Sciatic nerve (tissue), 2 donors: ENCODE measurements at places on chromosomes 2 and 18.

- no peak for DNase-seq
Observed at GRCh38 chr2:9302755-9303154, 96.1 kb downstream of the ASAP2 start.

DNA sequence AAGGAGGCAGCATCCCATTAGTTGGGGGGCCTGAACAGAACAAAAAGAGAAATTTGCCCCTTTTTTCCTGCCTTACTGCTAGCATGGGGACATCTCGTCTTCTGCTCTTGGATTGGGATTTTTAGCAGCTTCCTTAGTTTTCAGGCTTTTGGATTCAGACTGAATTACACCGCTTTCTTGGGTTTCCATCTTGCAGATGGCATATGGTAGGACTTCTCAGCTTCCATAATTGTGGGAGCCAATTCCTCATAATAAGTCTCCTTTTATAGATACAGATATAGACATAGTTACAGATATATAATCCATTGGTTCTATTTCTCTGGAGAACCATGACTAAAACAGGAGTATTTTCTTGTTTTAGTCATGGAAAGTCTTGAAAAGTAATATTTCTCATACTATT is 5.2 kb upstream of the RAPGEF4 start:
- no peak for DNase-seq

- no peak for DNase-seq
Observed at GRCh38 chr18:5068851-5069250, 128.2 kb downstream of the AKAIN1 start.

- DNase-seq = no peak
Observed at GRCh38 chr2:195603998-195604397, 53.0 kb upstream of the SLC39A10 start.

DNA sequence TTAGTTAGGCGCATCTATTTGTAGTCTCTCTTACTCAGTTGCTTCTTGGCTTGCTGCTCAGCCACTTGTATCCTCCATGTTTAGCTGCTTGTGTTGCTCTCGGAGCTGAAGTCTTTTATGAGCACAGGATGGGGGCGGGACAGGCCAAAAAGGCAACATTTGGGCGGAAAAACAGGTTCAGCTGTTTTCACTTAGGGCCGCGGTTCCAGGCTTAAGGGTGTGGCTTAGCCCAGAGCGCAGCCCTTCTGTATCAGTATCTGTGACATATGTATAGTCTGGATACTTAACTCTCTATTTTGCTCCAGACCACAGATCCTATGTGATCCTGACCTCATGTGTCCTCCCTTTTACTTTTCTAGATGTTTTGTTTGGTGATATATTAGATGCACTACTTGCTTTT is 763.5 kb downstream of the SUCLG1 start:
- DNase-seq = no peak

DNA sequence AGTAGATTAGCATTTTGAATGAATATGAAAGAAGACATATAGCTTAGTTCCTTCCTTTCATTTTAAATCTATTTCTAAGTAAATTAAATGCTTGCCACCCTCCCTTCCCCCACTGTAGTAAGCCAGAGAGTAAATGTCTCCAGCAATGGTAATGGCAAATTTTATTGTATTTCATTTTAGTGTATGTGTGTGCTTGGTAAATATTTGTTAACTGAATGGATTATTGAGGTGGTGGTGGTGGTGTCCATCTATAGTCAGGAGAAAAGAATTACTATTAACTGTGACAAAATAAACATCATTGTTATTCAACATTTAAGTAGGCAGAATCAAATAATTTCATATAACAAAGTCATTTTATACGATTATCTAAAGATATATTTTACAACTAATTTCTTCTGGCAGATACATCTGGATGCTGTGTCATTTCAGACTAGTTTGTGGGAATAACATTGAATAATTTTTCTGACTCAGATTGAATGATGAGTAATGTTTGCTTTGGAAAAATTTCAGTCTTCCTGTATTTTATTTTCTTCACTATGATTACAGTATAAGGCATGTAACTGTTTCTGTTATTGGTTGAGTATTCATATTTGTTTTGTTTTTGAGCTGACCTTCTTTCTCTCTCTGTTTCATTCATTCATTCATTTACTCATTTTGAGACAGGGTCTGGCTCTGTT is 18.3 kb downstream of the ASXL3 start:
- no peak for DNase-seq

DNA sequence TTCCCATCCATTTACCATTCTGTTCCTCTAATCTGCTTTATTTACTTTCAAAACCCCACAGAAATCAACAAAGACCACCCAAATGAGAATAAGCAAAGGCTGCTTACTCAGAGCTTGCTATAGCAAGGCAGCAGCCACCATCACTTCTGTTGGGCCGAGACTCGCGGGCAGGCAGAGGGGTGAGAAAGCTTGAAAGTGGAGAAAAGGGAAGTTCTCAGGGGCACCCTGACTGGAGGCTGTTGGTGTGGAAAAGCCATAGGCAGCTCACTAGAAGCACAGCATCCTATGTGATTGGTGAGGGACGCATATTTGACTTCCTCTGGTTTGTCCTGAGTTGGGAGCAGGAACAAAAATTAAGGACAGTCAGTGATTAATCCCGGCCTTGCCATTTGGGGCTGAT is 269.7 kb upstream of the THSD7B start:
- DNase-seq = no peak

DNA sequence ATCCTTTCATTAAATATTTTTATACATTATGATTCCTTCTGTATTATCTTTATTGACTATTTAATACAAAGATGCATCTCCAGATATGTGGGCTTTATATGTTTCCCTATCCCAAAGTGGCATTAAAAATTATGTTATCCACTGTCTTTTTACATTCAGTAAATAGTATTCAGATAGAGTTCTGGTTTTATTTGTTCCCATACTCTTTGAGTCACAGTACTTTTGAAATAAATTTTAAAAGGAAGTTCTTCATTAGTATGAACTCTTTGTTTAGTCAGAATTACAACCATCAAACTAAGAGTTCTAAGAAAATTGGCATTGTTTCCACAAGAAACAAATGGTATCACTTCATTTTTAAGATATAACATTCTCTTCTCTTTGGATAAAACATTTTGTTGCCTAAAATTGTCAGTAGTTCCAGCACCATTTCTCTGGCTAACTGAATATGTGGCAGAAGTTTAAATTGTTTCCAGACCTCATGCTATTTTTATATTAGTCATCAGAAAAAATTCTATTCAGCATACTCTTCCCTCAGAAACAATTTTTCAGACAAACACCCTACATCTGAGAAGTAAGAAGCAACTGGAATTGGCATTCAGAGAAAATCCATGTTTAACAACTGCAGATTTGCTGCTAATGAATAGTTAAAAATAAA is 88.5 kb upstream of the COL5A2 start:
- DNase-seq = no peak

DNA sequence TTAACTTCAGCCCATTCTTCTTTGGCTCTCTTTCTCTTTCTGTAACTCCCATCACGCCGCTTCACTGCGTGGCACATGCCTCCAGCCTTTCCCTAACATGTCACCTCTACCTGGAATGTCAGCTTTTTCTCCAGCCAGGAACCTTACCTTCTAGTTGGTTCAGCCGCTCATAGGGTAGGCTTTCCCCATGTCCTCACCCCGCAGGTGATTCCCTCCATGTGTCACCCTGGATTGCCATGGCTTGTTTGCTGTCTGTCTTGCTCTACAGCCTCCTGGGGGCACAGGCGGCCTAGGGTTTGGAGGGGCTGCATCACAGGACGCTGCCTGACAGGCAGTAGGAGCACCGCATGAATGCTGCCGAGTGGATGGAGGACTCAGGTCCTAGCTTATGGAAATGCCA is 39.2 kb downstream of the ARHGEF4 start:
- DNase-seq = no peak

- DNase-seq = no peak
Observed at GRCh38 chr18:11957636-11958035, 23.7 kb upstream of the IMPA2 start.

- DNase-seq = peak; percentile 15
Observed at GRCh38 chr2:241015439-241015838, 17.0 kb downstream of the SNED1 start.

- DNase-seq = peak; percentile 67
Observed at GRCh38 chr2:224778474-224778877, 62.3 kb upstream of the CCDC195 start.

GRCh38 chr2:127420039-127420864 is 2.0 kb downstream of the PROC start:
- DNase-seq = no peak

DNA sequence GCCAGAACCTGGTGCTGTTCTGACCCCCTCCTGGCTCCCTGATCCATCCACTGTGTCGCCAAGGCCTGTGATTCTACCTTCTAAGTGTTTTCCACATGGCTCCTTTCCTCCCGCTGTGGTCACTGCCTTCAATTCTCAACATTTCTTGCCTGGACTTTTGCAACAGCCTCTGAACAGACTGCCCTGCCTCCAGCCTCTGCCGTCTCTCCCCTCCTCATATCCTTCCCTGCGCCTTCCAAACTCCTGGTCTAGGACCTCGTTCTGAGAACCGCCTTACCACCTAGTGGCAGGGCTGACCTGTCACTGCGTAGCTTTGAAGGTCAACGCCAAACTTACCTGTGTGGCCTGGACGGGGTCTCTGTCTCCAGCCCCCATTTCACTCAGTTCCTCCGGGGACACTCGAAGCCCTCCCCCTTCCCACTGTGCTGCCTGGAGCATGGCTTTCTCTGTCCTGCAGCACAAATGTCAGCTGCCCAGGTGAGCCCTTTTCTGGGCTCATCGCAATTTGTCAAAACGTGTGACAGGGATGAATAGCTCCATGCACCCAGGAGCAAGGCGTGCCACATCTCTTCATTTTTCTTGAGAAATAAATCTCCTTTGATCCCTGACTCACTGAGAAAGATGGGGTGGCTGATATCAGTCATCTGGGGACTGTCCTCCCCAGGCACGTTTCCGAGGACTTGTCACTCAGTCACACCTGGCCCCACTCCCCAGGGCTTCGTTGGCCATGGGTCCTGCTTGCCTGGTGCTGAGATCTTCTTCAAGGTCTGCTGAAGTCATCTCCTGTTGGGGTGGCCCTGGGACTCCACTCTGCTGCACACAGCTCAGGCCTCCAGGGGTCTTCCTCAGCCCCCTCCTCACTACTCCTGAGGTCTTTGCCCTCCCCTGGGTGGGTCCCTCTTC is 46.7 kb downstream of the LDLRAD4 start:
- peak; percentile 45 for DNase-seq

- DNase-seq = no peak
Observed at GRCh38 chr18:62420151-62420512, 95.0 kb downstream of the TNFRSF11A start.

DNA sequence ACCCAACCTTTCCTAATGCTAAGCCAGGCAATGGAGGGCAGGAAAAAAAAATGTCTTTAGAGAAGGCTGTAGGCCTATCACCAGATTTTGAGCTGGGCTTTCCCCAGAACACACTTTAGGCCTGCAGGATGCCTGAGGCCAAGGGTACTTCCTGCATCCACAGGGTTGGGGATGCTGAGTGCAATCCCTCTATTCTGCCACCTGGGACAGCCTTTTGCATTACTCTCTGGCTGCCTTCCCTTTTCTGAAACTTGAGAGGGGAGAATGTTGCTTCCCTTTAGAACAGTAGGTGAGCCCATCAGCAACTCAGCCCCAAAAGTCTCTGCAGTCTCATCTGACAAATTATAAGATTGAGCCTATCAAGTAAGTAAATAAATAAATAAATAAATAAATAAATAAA is 195.2 kb downstream of the SLC8A1 start:
- no peak for DNase-seq

GRCh38 chr2:11073251-11073650 is 82.0 kb upstream of the SLC66A3 start:
- no peak for DNase-seq

- DNase-seq = no peak
Observed at GRCh38 chr18:10124071-10124470, 210.3 kb downstream of the VAPA start.

DNA sequence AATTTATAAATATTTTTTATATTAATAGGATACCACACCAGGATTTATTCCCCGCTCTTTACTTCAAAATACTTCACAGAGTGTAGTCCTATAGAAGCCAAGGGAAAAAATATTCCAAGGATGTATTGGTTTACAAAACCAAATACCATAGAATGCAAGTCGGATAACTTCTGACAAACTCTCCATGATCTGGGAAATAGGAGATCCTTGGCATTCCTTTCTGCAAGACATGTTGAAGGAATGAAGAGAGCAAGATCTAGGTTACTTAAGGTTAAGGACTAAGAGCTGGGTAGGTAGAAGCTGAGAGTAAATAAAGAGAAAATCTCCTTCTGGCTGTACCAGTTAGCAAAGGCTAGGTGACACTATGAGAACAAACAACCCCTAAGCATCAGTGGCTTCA is 141.2 kb downstream of the LRATD1 start:
- no peak for DNase-seq
